ENCODE measurements at places on chromosomes 4 and X.

DNA sequence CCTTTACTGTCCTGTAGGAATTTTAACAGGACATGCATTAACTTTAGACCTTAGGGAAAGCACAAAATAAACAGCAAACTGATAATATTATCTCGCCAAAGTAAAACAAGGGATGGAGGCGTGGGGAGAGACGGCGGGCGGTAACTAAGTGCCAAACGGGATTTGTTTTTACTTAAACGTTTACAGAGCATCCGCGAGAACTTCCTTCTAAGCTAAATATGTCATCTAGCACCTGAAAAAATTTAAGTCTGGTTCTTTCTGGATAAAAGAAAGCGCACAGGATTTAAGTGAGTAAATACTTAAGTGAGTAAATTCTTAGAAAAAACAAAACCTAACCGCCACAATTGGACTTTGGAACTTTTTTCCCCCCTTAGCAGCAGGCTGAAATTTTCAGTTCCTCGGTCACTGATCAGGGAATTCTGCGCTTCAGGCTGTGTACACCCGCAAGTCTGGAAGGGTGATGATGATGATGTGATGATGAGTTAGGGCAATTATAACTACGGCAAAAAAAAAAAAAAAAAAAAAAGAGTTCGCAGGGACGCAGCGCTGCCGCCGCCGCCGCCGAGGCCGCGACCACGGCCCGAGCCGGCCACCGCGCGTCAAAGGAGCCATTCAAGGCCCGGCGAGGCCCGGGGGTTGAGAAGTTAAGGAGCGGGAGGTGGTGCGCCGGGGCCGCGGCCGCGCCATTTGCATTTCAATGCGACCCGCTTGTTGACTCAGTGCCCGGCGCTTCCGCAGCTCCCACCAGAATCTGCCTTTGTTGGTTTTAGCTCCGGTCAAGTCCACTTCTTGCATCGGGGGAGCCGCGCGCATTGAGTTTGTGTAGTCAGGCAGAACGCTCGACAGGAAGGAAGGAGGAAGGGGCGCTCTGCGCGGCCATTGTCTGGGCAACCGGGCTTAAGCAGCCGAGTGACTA is 108.8 kb downstream of the SPRY1 start:
- DNase-seq = peak; percentile 31

DNA sequence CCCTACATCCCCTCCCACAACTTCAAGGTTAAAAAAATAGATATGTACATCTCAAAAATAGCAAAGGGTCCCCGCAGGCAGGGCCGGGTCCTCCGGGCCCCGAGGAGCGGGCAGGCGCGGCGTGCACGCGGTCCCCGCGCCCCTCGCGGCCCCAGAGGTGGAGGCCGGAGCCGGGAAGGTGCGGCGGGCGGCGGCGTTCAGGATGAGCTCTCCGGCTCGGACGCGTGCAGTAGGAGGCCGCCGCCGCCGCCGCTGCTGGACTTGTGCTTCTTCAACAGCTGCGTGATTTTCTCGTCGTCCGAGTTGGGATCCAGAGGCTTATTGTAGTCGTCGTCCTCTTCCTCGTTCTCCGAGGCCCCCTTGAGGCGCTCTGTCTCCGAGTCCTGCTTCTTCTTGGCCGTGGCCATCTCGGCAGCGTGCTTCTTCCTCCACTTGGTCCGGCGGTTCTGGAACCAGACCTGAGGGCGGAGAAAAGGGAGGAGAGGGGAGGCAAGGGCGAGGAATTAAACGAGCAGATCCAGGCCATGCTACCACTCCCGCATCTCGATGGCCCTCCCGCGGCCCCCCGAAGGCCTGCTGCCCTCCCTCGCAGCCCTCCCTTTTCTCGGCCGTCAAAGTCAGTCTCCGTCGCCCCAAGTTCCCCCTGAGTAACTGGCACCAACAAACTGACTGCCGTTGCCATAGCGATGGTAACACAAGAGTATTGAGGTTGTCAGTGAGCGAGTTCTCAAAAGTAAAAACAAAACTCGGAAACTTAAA is 5.8 kb downstream of the NKX6-1 start:
- DNase-seq = no peak

DNA sequence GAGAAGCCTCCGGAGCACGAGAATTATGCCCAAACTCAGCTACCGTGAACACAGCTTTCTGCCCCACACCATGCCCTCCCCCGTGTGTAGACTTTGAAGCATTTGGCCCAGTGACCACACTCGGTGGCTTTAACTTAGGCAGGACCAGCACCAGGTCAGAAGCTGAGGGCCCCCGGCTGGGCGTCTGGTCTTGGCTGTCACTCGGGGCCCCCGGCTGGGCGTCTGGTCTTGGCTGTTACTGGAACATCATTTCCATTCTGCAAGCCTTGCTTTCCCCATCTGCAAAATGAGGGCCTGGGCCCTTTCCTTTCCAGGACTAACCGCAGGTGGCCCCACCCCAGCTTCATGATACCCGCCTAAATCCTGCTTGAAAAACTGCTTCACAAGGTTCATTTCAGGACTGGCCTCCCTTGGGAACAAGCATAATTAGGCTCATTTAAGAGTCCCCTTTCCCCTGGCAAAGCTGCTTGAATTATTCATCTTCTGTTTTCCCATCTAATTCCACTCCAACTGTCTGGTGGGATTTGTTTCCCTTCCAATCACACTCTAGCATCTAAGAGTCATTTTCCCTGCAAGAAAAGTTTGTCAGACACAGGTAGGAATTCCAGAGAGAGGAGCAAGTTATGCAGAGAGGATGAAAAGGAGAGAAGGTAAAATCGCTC is 82.5 kb downstream of the WFS1 start:
- DNase-seq = no peak

GRCh38 chrX:45758319-45758718 is 557.6 kb upstream of the DIPK2B start:
- no peak for DNase-seq

- DNase-seq = no peak
Measured at GRCh38 chrX:68698942-68699341, 51.5 kb downstream of the STARD8 start.

DNA sequence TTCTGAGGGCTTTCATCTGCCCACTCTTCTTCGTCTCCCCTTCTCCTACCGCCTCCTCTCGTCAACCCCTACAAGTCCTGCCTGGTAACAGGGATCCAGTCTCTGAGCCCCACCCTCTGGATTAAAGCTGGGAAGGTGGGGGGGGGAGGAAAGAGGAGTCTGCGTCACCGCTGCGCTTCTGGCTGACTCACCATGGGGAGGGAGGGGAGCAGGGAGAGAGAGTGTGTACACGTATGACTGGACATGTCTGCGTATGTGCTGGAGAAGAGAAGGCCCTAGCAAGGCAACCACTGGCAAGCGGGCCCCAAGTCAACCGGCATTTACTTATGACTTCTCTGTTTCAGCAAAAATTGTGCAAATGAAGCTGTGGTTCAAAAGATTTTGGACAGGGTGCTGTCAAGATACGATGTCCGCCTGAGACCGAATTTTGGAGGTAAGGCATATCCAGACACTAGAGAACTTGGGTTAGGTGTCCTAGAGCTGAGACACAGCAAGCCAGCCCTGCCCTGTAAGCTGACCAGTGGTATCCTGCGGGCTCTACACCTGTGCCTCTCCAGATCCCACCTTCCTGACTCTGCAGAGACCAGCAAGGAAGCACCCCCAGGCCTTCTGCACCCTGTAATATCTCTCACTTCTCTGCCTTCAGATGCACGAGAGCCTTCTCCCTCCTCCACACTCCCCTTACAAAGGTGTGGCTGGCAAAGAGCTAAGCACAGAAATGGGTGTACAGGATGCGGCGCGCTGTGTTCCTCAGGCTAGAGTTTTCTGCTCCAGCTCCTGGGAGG is 2.5 kb downstream of the GABRQ start:
- DNase-seq = no peak

- peak; percentile 75 for DNase-seq
Measured at GRCh38 chr4:182938205-182938645, 21.0 kb upstream of the DCTD start.

GRCh38 chr4:52366191-52366590 is 292.9 kb downstream of the USP46 start:
- no peak for DNase-seq

GRCh38 chrX:138128027-138128671 is 562.2 kb downstream of the ZIC3 start:
- DNase-seq = peak; percentile 10

DNA sequence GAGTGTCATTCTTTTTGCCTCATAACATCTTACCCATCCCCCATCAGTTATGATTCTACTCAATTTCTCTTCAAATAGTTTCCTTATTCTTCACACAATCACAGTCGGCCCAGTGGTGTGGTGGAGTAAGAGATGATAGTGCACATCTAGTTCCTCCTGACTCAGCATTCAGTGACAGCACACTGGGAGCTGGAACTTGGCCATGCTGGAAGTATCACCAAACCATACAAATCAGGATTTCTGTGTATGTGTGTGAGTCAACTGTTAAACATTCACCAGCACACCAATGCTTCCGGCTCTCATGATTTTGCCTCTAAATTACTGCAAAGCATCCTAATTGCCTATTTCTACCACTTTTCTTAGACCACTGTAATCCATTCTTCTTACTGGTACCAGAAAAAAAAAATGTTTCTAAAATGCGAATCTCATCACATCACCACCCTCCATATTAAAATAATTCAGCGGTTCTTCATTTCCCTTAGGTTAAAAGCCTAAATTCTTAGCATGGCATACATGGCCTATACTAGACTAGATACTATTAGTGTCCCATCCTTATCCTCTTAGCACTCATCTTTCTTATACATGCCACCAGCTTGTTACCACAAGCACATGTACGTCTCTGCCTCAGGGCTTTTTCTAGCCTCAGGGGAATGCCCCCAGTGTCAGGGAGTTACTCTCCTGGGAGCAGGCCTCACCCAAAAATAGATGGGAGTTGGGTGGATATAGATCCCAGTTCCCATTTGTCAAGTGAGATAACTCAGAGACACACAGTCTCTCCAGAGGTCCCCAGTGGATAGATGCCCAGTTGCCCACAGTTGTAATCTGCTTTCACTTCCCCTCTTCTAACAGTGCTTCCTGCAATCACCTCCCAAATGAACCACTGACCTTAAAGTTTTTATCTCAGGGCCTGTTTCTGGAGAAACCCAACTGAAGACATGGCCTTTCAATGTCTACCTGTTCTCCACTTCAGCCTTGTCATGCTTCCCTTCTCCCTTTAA is 49.2 kb upstream of the DDX53 start:
- DNase-seq = no peak

DNA sequence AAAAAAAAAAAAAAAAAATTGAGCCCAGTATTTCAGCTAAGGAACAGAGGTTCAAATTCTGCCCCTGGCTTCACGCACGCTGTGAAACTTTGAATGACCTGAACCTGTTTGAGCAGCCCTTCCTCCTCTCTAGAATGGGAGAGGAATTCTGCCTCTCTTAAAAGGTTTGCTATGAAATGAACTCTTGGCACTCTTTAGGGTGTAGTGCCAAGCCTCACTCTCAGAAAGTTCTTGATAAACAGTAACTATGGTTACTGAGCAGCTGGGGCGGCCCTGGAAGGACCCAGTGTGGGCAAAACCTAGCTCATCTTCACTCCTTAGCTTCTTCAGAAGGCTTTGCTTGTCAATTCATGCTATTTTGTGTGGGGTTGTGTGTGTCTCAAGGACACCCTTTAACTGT is 73.7 kb downstream of the GEMIN8 start:
- no peak for DNase-seq

DNA sequence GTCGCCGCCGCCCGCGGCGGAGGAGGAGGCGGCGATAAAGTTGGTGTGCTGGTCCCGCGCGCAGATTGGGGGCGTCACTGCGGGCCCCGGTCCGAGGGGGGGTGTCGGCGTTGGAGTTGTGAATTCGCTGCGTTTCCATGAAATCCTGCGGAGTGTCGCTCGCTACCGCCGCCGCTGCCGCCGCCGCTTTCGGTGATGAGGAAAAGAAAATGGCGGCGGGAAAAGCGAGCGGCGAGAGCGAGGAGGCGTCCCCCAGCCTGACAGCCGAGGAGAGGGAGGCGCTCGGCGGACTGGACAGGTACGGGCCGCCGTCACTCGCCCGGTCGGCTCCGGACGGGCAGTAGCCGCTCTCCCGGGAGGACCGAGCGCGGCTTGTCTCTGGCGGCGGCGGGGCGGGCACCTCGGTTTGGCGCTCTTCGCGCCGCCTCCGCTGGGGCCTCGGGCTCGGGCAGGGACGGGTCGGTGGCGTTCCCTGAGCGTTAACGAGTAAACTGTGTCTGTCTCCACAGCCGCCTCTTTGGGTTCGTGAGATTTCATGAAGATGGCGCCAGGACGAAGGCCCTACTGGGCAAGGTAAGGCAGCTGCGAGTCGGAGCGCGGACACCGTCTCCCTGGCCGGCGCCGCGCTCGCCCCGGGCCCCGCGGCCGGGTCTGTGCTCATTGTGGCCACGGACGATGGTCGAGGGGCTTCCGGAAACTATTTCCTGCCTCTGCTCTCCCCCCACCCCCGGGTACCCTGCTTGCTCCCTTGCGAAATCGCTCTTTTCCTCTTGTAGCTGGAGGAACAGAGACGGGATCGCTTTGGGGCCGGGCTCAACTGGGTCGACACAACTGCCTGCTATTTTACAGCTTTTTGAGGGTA is 658 bp downstream of the KDM6A start:
- peak; percentile 36 for DNase-seq

DNA sequence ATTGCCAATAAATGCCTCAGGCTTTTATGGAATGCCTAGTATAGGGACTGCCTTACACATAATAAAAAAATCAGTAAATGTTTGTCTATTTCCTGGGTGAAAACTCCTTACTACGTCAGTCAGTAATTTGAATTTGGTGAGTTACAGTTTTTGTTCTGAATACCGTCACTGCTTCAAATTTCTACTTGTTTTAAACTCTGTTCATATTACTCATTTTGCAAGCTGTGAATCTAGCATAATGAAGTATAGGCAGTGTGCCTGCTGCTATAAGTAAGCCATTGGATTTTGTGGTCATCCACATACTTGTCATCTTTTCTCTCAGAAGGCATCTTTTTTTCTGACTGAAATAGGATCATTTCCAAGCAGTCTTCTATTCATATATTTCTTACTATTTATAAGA is 43.1 kb downstream of the SYNPO2 start:
- DNase-seq = no peak

GRCh38 chr4:24262084-24262483 is 322.3 kb downstream of the DHX15 start:
- no peak for DNase-seq

- DNase-seq = peak; percentile 10
Measured at GRCh38 chrX:136626237-136626636, 21.7 kb upstream of the CD40LG start.

- DNase-seq = no peak
Measured at GRCh38 chrX:118464501-118464900, 31.1 kb upstream of the DOCK11 start.

DNA sequence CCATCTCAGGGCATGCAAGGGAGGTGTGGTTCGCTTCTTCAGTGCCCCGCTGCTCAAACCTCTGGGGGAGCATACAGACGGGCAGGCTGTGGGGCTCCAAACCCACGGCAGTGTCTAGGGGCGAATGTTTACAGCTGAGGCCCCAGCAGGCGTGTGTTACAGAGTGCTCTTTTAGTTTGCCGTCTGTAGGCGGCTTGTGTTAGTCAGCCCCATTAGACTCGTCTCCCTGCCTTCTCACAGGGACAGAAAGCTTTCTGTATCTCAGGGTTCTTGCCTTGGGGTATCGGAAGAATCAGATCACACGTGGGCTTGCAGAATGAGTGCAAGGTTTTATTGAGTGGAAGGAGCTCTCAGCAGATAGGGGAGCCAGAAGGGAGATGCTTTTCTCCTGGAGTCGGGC is 10.6 kb downstream of the RS1 start:
- no peak for DNase-seq
